ENCODE measurements at places on chromosomes 3 and 15.

DNA sequence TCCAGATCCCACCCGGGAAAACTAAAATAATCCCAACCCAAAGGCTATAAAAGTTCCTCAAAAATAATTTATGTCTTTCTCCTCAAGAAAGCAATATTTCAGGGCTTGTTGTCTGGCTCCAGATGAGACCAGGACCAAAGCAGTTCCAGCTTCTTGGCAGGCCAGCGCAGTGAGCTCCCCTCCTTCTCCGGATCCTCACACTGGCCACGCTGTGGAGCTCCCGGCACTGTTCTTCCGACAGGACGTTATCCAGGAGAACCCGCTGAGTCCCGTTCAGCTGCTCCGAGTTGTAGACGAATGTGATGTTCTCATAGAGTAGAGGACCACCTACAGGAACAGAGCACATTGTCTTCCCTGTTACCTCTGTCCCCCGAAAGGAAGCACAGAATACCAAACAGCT is 146.3 kb downstream of the P3H2 start:
- no peak for DNase-seq

- DNase-seq = no peak
Measured at GRCh38 chr3:14663396-14664135, 11.4 kb upstream of the C3orf20 start.

DNA sequence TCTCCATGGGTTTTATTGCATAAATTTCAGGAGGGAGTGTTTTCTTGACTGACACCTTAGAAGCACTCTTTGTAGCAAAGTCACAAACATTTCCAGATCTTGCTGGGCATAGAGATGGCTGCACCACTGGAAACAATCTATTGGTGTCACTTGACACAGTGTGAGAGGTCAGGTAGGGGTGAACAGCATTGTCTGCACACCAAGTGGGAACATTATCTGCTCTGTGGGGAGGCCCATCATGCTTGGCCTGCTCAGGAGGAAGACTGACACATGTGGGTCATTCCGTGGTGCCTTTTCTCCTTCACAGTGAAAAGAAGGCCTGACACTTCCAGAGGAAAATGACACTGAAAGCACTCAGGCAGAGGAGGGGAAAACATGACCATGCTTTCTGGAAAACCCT is 149.9 kb upstream of the GALNT15 start:
- DNase-seq = no peak

DNA sequence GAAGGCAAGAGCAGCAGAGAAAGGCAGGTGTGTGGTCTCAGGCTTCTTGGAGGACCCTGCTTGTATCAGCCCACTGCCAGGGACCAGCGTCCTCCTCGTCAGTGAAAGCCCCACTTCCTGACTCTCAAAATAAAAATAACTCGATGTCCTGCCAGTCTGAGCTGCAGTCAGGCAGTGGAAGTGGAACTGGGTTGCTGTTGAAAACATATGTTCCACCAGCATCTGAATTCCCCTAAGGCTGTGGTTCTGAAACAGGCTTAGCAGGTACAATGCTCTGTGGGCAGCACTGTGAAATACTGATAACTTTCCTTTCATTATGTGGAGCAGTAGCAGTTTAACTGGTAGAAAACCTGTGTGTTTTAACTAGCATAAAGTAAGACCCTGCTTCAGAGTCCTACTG is 121.6 kb upstream of the EIF1B start:
- DNase-seq = no peak

DNA sequence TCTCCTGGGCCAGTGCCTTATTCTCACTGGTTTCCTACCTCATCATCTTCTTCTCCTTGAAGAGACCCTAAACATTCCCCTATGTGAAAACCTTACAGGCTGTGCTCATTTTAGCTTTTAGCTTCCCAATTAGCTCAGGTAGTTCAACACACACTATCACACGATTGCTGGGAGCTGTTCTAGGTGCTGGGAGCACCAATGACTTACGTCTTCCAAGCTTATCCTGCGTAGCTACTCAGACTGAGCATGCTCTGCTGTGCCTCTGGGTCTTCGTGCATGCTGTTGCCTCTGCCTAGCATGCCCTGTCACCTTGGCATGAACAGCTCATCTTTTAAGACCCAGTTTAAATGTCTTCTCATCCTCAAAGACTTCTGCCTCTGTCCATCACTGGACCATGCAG is 55.7 kb upstream of the APEH start:
- DNase-seq = no peak

DNA sequence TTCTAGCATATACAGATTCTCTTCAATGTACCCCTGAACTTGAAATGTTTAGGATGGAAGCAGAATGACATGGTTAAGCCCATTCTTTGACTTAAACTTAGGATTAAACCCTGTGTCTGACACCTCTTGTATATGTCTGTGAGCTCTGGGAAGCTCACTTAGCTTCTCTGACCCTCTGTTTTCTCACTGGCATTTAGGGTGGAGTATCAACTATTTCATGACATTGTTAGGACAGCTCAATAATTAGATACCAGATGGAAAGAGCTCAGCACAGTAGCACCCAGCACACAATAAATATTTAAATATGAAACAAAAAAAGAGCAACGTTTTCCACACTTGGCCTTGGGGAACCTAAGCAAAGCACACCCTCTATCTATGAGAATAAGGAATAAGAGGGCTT is 18.2 kb upstream of the RPS17 start:
- no peak for DNase-seq

DNA sequence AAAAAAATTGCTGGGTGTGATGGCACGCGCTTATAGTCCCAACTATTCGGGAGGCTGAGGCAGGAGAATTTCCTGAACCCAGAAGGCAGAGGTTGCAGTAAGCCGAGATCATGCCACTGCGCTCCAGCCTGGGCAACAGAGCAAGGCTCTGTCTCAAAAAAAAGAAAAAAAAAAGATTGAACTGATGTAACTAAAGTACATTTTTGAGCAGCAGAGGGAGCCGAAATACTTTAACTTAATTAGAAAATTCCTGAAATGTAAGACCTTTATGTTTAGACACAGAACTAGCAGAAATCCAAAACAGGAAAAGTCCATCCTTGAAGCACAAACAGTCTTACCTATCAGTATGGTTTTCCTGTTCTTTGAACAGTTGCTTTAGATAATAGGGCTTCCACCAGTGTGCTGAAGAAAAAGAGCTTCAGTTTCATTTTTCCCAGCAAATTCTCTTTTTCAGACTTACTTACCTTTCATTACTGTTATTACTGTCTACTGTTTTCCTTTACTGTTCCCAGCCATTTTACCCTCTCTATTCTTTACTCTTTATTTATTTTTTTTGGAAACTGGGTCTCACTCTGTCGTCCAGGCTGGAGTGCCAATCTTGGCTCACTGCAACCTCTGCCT is 33.4 kb upstream of the ZNF609 start:
- no peak for DNase-seq

- no peak for DNase-seq
Measured at GRCh38 chr15:78955355-78955754, 10.5 kb upstream of the CTSH start.

DNA sequence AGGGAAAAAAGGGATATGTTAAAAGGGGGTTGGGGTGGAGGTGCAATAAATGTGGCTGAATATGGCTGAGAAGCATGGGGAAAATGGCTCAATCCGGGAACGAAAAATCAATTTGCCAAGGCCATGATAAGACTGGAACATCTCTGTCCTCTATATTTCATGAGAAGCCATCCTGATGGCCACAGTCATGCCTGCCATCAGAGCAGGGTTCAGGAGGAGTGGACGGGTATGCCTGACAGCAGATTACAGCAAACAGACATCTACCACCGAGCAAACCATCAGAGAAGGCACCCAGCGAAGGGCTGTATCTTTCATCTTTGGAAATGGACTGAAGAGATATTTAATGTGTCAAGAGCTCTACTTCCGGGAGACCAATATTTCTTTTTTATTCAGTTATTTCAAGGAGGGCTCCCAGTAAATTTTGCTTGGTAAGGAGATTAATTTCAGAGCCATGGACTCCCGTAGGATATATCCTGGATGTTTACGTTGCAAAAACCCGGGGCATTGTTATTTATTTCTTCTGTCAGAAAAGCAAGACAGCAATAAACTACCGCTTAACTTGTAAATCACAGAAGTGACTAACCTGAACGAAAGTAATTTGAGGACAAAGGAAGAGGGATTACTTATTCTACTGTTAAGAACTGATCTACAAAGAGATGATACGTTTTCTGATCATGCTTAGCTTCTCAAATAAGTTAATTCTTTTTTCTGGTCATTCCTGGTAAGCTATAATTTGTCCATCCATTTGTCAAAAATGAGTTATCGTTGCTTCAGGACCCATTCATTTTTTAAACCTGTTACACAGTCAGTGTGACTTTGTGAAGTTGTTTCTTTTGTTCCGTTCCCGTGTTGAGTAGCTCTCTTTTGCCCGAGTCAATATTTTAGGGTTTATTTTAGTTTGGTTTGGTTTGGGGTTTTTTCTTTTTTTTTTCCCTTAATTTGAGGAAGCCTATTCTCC is 80.6 kb upstream of the CHD2 start:
- DNase-seq = no peak

- DNase-seq = no peak
Measured at GRCh38 chr3:134682196-134682880, 31.5 kb upstream of the KY start.
